ENCODE measurements at places on chromosomes 16 and 17.

DNA sequence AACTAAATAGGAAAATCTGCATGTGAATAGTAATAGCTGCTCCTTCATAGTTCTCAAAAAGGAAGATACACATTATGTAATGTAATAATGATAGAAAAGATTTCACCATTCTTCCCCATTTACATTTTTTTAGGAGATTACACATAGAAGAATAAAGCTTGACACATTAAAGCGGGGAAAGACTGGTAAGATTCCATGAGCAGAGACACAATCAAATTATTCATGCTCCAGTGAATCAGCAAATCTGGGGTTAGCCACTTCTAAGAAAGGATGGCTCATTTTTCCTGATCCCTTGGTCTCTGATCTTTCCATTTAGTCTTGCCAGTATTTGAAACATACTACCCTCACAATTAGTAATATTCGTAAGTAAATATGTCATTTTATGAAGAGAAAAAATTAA lies 81.9 kb downstream of the CA4 start:
- no peak for DNase-seq

- no peak for DNase-seq
Observed at GRCh38 chr16:24074574-24074973, 181.6 kb upstream of the CACNG3 start.

GRCh38 chr17:55090079-55090492 lies 121.5 kb downstream of the STXBP4 start:
- DNase-seq, result no peak

GRCh38 chr17:50252781-50253180 lies 21.5 kb upstream of the TMEM92 start:
- no peak for DNase-seq

- DNase-seq, result no peak
Observed at GRCh38 chr16:19366391-19366790, 51.3 kb upstream of the TMC5 start.

DNA sequence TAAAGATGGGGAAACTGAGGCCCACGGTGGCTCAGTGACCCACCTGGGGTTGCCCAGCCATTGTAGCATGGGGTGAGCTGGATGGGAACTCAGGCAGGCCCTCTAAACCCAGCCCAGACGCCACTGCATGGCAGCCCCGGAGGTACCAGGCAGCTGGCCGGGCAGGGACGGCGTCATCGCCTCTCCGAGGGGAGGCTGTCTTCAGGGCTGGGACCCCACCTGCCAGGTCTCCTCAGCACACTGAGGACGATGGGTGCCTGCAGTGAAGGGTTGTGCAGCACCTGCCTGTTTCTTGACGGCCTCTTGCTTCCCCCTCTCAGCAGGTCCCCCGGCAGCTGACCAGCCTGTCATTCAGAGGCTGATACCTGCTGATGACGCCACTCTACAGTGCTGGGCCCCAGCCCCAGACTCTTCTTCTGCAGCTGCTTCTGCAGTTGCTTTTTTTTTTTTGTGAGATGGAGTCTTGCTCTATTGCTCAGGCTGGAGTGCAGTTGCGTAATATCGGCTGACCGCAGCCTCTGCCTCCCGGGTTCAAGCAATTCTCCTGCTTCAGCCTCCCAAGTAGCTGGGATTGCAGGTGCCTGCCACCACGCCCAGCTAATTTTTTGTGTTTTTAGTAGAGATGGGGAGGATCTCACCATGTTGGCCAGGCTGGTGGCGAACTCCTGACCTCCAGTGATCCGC lies 24.7 kb downstream of the RNF213 start:
- no peak for DNase-seq

DNA sequence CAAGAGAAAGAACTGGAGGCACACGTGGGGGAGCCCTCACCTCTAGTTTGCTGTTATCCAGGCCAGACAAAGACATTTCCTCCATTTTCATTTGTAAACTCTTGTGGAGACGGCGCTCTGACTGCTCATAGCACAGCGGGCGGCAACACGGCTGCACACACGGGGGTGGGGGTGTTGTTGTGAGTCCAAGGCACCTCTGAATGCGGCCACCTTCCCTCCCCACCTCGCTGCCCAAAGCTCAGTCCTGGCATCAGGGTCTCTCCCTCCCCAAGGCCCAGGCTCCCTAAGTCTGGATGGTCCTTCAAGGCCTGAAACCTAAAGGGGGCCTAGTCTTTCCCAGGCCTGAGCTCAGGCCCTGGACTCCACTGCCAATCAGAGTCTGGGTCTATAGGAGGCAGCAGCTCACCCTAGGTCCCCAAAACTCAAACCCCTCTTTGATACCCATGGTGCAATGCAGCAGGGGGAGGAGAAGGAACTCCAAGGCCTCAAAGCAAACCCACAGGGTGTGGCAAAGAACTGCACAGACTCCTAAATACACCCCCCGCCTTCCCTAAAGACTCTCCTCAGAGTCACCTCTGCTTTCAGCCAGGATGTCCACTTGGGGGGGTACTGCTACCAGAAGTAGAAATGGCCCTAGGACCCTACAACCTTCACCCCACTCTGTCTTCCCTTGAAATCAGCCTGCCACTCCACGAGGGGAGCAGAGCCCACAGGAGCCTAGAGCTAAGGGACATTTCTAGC lies 1.5 kb downstream of the ATXN7L3 start:
- no peak for DNase-seq

DNA sequence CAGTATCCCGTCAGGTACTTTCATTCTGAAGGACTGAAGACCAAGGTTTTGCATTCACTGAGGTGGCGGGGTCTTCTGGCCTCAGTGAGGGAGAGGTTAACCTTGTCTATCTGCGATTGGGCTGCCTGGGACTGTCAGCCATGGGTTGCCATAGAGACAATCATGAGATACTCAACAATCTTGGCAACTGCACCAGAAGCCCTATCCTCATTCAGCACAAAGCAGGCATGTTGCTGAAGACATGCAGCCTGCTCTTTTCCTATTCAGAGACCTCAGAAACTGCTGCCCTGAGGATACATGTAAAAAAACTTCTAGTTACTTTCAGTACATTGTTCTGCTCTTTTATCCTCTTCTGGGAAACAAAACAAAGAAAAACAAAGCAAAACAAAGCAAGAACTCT lies 146.3 kb upstream of the PIRT start:
- no peak for DNase-seq

DNA sequence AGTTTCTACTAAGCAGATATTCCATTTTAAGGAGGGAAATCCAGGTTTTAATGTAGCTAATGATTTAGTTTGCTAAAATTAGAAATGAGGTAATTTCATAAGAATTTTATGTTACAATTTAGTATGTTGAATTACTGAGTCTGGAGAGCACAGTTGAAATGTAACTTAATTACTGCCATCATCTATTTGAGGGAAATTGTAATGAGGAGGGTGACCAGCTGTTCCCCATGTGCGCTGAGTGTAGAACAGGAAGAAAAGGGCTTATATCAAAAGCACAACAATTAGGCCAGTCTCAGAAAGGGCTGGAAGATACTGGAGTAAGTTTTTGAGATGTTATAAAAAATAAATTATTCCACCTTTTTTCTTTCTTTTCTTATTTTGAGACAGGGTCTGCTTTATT lies 735.1 kb upstream of the GOT2 start:
- DNase-seq, result no peak

GRCh38 chr17:49520386-49521087 lies 25.4 kb downstream of the NGFR start:
- DNase-seq, result no peak

- no peak for DNase-seq
Observed at GRCh38 chr16:1008085-1008484, 26.5 kb downstream of the SOX8 start.

DNA sequence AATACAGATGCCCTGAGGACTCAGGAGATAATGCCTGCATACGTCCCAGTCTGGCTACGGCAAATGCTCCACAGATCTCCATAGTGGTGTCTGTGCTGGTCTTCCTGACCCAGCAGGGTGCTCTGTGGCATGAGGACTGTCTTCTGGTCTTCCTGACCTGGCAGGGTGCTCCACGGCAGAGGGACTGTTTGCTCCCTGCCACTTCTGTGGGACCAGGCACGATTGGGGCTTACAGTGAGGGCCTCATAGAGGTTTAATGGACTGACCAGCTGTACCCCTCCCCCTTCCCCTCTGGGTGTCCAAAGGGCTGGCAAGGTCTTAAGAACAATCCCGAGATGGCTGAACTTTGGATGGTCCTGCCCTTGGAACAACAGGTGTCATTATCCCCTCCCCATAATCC lies 123.1 kb downstream of the C16orf78 start:
- DNase-seq, result no peak

GRCh38 chr16:74760007-74760767 lies 14.4 kb downstream of the FA2H start:
- DNase-seq, result no peak

GRCh38 chr16:23278031-23278430 lies 24.1 kb upstream of the SCNN1B start:
- DNase-seq, result no peak

GRCh38 chr16:87000001-87000400 lies 317.2 kb downstream of the C16orf95 start:
- no peak for DNase-seq

DNA sequence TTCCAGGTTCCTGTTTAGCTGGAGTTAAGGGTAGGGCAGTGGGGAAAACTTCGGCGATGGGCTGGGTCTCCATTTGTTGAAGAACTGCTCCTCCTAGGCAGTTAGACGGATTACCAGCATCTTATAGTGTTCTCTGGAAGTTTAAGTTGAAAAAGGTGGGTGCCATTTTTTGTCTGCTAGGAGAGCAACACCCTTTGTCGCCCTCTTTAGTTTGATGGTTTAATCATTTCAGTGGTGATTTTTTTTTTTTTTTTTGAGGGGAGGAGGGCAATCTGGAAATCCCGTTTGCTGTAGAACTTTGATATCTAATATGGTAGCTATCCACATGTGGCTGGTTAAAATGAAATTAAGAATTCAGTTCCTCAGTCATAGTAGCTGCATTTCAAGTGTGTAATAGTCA lies 4.1 kb downstream of the UBFD1 start:
- no peak for DNase-seq

DNA sequence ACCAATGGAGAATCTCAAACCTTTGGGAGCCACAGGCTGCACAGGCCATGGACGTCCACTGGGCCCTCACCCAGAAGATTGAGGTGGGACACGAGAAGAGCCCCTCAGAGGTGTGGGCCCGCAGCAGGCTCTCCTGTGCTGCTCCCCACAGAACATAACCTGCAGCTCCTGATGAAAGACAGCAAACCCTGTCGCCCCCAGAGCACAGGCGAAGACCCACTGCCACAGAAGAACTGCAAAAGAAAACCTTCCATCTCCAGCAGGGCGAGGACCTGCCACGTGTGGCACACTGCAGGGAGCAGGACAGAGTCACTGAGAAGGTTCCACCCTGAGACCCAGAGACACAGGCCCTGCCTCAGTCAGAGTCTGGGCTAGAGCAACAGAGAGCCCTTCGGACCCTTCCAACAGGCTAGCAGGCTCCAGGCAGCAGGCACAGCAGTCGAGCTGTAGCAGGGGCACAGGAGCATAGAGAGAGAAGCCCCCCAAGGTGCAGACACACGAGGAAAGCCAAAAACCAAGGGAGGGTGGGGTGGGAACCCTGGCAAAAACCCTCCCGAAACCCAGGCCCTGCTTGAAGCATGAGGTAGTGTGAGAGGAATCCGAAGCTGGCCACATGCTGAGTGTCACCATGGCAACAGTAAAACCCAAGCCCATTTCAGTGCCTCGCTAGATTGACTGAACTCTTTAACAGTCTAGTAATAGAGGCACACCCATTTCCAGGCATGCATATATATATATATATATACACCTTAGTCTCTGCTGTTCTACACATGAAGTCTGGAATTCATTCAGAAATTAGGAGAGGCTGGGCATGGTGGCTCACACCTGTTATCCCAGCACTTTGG lies 60.0 kb upstream of the CHMP6 start:
- DNase-seq, result no peak

DNA sequence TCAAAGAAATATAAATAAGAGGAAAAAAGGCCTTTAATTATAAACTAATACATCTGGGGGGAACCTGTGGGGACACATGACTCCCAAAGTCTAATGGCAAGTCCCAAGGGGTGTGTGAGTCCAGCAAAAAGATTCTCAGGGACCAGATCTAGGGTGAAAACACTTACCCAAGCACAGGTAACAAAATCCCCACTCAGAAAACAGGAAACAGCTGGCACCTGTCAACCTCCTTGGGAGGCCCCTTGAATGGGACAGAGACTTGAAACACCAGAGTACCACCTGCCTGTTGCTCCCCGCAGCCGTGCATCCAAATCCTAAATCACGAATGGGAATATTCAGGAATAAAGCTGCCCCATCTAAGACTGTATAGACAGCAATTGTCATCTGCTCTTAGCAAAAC lies 461.2 kb upstream of the CDH5 start:
- DNase-seq, result no peak

DNA sequence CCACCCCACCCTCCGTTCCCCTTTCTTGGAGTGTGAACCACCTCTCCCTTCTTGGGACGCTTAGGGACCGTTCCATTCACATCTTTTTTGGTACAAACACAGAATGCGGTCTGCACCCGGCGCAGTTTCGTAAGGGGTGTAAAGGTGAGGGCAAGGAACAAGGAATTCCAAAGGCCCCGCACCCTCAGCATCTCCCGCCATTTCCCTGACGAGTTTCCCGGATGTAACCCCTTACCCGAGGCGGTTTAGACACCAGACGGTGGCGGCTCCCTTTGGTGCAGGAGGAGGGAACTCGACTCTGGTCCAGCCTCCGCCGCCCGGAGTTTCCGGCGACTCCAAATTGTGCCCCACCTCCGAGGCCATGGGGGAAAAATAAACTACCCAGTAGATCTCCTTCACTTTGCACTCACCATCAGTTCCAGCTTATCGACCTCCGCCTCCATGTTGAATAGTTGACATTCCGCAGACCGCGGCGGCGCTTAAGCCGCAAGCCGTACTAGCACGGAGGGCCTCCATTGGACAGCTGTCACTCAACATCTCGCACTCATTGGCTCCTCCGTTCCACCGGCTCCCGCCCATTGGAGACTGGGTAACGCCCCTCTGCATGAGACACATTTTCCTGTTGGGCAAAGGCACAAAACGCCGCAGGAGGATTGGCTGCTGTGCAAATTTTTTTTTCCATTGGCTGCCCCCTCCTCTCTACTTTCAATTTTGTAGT lies at the start of gene SKA2:
SKA2 (minus strand) TSS at position 466 of the 718 bp plus-strand sequence; CDS start at position 443, 23 bp downstream.
- DNase-seq, result peak; percentile 98

DNA sequence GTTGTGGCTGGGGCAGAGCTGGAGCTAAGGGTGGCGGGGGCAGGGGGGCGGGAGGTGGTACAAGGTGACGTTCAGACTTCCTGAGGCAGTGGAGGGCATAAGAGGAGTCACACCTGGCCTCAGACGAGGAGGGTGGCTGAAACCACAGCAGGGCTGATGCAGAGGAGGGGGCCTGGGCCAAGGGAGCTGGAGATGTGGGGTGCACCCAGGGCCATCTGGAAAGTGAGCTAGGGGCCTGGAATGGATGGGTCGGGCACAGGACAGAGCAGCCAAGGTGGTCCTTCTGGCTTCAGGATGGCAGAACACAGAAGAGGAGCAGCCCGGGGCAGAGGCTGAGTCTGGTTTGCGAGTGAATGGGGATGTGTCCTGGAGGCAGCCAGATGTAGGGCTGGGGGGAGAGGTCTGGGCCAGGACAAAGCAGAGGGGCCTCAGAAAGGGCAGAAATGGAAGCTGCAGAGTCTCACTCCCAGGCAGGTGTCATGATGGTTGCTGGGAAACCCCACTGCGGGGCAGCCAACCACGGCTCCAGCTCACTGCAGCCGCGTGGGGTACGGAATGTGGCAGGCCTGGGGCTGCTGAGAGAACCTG lies 57.6 kb downstream of the PRMT7 start:
- DNase-seq, result no peak

- no peak for DNase-seq
Observed at GRCh38 chr16:68284847-68285246, 20.5 kb downstream of the SLC7A6 start.

GRCh38 chr16:49513040-49513439 lies 139.4 kb downstream of the C16orf78 start:
- DNase-seq, result peak; percentile 44
